AG10803 (cell line): ENCODE measurements at places on chromosomes 12 and 14.

GRCh38 chr12:133026996-133027395 lies 10.3 kb upstream of the ZNF84 start:
- DNase-seq = peak; percentile 8

GRCh38 chr12:118689793-118690192 lies 291.5 kb upstream of the SRRM4 start:
- DNase-seq = no peak

GRCh38 chr14:96486705-96487104 lies 15.5 kb upstream of the PAPOLA start:
- DNase-seq = no peak

- DNase-seq = no peak
Measured at GRCh38 chr14:77508876-77509275, 10.3 kb upstream of the ISM2 start.
